Activated CD8-positive, alpha-beta memory T cell treated with anti-CD3 and anti-CD28 coated beads, Interleukin-2, amount 50 U/mL, for 48 hours (primary cell): ENCODE measurements at places on chromosomes 6 and 20.

DNA sequence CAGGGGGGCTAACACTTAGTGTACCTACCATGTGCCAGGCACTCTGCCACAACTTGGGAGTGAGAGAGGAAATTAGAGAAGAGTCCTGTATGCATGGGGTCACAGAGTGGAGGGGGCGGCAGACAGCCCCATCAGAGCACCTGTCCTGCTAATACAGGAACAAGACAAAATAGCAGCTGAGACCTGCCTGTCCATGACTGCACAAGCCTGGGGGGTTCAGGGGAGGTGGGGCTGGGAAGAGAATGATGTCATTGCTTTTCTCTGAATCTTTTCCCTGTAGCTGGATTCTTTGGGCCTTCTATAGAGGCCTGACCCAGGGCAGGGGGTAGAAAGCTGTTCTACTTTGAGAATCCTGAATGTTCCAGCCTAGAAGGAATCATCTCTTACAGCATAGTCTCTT is 37.4 kb downstream of the FOXP4 start:
- DNase-seq: no peak

DNA sequence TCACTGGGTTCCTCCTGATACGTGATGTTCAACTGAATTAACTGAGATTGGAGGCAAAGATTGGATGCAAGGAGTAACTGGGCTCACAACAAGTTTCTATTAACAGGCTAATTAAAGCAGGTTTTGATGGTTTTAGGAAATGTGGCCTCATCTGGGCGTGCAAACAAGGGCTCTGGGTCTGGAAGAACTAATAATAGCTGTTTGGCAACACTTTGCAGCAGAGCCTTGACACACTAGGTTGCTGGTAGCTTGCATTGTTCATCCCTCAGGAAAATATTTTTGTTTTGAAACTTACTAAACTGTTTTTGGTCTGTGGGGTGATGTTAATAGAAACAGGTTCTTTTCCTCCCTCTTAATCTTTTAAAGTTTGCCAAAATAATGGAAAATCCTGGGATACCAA is 117.2 kb upstream of the CD93 start:
- DNase-seq: no peak

GRCh38 chr6:56816370-56816769 is 138.5 kb upstream of the BEND6 start:
- no peak for DNase-seq

- no peak for DNase-seq
These were observed 5.8 kb upstream of the TFAP2A start for GRCh38 chr6:10420546-10421157.

DNA sequence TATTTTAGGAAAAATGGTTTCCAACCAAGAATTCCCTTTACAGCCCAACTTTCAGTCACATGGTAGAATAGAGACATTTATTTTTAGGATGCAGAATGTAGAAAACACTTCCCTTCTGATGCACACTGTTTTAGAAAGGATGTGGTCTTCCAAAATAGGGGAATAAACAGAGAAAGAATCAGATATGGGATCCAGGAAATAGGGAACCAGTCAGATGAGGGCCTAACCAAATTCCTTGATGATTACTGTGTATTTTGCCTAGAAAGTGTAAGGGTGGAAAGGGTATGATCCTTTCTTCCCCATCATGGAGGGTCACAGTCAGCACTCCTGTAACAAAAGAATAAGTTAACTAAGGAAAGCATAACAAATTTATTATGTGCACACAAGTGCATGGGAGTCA is 27.4 kb downstream of the SLX4IP start:
- no peak for DNase-seq

DNA sequence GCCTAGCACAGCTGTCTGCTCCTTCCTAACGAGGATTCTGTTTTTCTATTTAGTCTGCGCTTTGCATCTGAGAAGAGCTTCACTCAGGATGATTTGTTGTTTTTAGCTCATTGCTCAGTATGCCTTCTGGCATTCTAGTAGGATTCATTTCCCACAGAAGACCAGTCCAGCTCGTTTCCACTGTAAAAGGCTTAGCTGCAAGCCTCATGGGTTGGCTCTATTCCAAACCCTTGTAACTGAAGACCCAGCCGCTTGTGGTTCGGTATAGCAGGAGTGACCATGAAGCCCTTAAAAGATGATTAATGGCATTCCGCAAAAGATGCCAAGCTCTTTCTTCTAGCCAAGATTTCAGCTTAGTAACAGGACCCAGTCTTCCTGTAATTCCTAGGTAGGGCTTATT is 7.2 kb downstream of the ADGRF1 start:
- no peak for DNase-seq

DNA sequence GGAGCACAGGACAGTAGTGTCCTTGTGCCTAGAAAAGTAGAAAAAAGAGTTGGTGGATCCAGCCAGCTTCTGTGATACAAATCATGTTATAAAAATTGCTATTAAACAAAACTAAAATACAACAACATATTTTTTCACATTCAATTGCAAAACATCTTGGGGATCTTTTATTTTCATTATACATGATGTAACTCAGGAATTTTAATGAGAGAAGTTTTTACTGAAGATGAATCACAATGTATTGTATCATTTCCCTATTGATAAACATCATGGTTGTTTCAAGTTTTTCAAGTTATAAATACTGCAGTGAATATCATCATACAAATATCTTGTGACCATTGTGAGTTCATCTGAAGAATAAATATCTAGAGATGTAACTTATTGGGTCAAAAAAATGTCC is 608.0 kb downstream of the PHF3 start:
- no peak for DNase-seq

DNA sequence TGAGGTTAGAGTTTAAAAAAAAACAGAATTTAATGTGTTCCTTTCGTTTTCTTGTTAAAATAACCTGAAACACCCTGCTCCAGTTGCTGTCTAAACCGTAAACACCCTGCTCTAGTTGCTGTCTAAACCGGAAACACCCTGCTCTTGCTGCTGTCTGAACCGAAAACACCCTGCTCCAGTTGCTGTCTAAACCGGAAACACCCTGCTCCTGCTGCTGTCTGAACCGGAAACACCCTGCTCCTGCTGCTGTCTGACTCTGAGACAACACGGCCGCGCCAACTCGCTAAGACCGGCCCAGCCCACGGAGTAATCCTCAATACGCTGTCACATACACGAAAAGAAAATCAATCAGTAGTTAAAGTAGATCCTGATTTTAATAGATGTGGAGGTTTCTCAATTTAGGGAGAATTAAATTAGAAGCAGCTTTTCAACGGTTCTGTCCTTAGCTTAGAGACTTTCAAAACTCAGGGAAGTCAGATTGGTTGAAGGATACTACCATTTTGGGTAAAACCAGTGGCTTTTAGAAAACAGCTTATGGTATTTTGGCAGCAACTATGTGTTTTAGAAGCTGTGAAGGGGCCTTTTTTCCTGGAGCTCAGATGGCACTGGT is 98.3 kb downstream of the RAMACL start:
- peak; percentile 83 for DNase-seq
